ENCODE measurements at places on chromosomes 2 and 18.

GRCh38 chr18:65753520-65753919 lies 2.7 kb downstream of the CDH7 start:
- peak; percentile 43 for DNase-seq

GRCh38 chr2:190881084-190881597 lies 520 bp downstream of the GLS start:
- no peak for DNase-seq

- DNase-seq: peak; percentile 49
These were observed 483.1 kb upstream of the CHST9 start for GRCh38 chr18:27668158-27668557.

- DNase-seq: no peak
These were observed 113.8 kb upstream of the SLC1A4 start for GRCh38 chr2:64875368-64875767.

- no peak for DNase-seq
These were observed 46.2 kb downstream of the HPCAL1 start for GRCh38 chr2:10348891-10349290.

DNA sequence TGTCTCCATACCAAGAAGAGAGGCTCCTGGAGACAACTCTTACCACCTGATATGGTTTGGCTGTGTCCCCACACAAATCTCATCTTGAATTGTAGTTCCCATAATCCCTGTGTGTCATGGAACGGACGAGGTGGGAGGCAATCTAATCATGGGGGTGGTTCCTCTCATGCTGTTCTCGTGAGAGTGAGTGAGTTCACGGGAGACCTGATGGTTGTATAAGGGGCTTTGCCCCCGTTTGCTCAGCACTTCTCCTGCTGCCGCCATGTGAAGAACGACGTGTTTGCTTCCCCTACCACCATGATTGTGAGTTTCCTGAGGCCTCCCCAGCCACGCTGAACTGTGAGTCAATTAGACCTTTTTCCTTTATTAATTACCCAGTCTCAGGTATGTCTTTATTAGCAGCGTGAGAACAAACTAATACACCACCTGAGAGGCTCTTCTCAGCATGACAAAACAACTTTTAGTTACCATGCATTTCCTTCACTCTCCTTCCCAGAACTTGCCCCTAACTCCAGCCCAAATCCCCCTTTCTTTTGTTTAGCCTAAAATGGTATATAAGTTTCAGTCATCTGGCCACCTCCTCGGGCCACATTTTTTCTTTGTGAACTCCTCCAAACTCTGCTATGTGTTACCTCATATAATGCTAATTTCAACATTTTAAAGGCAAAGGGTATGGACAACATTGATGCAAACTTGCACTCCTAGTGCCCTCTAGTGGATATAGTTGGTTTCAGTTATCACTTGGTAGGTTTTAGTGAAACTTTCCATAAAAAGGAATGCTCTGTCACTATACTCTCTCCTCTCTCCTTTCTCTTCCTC lies 58.6 kb upstream of the SLC25A52 start:
- peak; percentile 53 for DNase-seq

- peak; percentile 23 for DNase-seq
These were observed 79.7 kb upstream of the TRIB2 start for GRCh38 chr2:12636837-12637581.

GRCh38 chr2:197847651-197848401 lies 43.4 kb downstream of the PLCL1 start:
- DNase-seq: no peak

GRCh38 chr18:48915626-48916425 lies 34.9 kb downstream of the SMAD7 start:
- DNase-seq: no peak

- no peak for DNase-seq
These were observed 1.9 kb downstream of the PSMA8 start for GRCh38 chr18:26135548-26135947.

GRCh38 chr2:240626531-240627300 lies 1.4 kb downstream of the GPR35 start:
- no peak for DNase-seq

GRCh38 chr2:3706892-3707291 lies 3.5 kb downstream of the DCDC2C start:
- DNase-seq: no peak

DNA sequence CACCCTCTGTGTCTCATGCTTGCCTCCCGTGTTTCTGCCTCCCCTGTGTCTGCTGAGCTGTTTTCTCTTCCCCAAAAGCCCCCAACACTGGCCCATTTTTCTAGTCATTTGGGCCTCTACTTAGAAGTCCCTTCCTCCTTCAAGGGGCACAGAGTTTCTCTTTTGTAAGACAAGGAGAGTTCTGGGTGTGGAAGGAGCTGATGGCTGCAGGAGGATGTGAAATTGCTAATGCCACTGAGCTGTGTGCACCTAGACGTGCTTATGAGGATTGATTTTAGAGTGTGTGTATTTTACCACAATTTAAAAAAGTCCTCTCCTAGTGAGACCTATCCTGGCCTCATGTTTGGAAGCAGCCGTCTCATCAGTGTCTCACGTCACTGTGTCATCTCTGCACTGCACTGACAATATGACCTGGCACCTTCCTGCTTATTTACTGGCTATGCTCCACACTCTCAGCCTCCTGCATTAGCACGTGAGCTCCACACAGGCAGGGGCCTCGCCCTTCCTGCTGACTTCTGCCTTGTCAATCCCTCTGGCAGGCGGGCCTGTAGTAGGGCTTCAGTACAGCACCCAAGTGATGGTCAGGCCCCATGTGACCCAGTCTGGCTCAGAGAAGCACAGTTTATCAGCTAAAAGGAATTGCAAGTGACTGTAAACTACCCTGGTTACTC lies 8.0 kb upstream of the MBP start:
- DNase-seq: no peak

GRCh38 chr2:202221873-202222272 lies 16.5 kb downstream of the SUMO1 start:
- DNase-seq: peak; percentile 24

DNA sequence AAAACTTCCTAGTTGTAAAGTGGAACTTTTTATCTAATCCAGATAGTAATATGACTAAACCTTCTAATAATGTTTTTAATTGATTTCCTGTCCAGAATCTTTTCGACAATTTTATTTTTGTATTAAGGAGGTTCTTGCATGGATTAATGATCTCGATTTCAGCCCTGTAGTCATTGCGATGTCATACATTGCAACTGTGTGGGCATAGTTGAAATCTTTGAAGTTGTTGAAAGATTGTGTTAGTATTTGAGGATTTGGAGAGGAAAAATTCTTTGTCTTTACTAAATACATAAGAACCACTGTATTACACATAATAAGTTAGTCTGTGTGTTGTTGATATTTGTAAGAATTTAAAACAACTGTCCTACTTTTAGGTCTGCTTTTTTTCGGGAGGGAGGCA lies 31.1 kb downstream of the ACSL3 start:
- DNase-seq: peak; percentile 37

DNA sequence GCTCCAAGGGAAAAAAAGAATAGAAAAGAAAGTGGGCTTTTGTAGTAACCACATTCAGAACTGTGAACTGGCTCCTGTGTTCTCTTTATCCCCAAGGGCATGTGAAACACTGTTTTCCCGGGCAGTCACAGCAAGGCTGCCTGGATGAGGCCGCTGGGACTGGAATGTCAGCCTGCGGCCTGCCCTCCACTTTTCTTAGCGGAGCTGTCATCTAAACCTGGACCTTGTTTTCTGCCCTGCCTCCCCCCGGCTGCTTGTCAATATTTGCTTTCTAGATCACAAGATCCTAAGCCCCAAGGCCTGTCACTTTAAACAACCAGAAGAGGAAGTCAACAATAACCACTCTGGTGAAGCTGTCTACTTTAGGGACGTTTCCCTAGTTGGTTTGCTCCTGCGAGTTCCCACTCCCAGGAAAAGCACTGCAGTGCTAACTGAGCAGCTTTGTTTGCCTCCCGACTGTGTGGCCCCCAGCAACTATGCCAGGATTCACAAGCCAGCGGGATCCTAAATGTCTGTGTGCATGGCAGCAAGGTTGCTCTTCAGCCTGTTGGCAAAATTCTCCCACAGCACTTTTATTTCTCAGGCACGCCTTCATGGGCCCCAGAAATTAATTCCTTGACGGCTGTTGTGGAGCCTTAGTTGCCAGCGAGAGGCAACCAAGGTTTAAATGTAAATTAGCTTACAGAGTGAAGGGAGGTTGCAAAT lies 30.6 kb downstream of the SOWAHC start:
- no peak for DNase-seq

DNA sequence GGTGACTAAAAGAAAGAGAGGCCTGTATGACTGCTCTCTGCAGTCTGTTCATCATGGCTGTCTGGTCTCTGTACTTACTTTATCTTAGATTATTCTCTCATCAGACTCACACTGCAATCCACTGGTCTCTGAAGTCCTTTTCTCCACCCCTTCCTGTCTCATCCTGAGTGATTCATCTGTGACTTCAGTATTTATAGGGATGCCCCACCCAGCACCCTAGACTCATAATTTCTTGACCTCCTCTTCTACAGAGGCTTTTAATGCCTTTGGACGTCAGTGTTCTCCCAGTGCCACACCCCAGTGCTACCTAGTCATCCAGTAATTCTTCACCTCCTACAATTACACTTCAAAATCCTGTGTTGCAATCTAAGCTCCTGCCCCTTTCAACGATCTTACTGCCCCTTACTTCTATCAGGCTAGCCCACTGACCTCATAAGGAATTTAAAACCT lies 14.9 kb upstream of the ITPRID2 start:
- peak; percentile 60 for DNase-seq

DNA sequence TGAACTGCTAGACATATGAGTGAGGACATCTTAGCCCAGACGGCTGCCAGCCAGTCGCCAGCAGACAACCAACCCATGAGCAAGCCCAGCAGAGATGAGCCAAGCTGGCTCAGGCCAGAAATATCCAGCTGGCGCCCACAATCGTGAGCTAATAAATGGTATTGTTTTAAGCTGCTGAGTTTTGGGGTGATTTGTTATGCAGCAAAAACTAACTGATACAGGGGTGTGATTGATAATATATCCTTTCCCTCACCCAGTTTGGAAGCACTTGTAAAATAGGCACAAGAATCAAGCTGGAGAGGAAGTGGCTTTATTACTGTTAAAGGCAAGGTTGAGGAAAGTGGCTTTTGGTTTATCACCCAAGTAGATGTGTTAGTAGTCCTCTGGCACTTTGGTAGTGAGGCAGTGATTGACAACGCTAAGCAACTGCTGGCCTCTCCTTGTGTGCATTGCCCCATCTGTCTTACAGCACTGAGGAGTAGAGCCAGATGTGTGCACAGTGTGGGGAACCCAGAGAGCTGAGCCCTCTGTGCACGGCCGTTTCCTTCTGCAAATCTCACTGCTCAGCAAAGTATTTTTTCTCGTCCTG lies 110.1 kb downstream of the MYO1B start:
- DNase-seq: no peak

DNA sequence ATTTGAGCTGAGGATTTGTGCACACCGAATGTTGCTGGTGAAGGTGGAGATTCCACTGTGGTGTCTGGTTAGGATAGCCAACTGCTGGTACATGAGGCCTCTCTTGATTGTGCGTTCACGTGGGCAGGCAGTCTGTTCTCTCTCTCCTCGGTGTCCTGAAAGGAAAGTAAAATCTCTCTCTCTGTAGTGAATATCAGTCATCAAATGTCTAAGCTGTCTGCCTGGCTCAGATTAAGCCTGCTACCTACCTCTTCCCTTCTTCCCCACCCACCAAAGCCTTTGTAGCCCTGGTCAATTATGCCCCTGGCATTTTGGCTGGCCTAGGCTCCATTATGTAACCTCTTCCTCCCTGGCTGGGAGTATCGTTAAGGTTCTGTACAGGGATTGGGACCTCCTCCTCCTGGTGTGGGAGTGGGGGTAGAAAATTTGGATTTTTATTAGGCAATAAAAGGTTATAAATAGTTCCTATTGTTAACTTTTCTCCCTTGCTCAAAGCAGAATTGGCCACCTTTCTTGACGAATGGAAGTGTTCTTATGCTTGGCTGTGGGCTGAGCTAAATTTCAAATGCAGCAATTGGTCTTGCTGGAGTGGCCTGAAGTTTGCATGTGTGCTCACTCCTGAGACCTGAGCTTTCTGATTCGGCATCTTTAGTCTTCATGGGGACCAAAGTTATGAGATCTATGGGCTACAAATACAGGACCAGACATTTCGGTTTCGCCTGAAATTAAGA lies 148.8 kb downstream of the WDSUB1 start:
- no peak for DNase-seq

- peak; percentile 65 for DNase-seq
These were observed 1060.6 kb upstream of the FANCL start for GRCh38 chr2:59301466-59302402.

GRCh38 chr2:76731157-76731556 lies 791.0 kb downstream of the LRRTM4 start:
- no peak for DNase-seq

DNA sequence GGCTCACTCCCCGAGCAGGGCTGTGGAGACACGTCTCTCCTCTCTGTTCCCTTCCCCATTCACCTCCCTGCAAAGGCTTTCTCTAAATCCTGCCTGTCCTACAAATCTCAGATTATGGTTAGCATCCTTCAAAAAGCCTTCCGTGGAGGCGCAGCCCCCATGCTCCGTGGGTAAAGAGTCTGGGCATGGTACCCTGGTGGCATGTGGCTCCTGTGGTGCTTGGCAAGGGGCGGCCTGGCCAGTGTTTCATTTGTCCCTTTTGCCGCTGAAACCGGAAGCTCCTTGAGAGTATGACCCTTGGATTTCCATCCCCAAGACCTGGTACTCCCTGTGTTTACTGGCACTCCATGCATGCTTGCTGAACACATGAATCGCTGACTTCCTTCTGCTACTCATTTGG lies 839.3 kb upstream of the SALL3 start:
- no peak for DNase-seq

GRCh38 chr2:120738117-120738516 lies 2.4 kb downstream of the GLI2 start:
- DNase-seq: no peak

DNA sequence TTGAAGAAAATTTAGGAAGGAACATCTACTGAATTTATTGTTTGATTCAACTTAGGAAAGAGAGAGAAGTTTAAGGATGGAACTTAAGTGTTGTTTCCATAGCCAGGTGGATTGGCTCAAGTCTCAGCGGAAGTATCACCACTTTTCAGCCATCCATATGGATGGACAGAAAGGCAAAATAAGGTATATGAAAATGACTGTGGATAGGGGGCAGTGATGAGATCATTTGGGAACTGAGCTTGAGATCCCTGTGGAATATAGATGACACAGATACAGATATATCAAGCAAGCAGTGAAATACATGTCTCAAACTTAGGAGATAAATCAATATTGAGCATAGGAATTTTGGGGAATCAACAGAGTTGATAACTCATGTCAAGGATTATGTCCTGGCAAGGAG lies 1462.7 kb upstream of the NXPH2 start:
- DNase-seq: no peak

DNA sequence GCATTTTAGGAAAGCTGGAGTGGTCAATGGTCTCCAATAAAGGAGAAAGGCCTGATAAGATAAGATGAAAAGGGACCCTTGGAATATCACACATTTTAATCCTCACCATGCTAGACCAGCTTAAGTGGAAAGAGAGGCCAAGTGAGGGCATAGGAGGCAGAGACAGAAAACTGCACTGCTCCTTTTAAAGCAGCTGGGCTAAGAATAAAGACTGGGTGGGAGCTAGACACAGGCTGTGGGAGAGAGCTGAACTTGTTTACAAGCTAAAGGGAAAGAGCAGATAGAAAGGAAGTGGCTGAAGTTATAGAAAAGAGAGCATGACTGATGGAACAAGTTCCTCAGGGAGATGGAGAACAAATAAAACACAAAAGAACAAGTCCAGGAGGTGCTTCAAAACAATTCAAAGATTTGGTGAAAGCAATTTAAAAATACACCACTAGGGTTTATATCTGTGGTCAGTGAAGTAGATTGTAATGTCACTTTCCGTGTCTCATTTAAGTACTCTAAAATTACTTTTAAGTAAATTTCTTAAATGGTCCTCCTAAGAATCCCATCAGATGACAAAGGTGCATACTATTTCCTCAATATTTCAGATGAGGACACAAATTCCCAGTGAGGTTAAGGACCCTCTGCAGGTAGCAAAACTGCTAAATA lies 7.5 kb downstream of the COL5A2 start:
- peak; percentile 16 for DNase-seq

- DNase-seq: no peak
These were observed 208.5 kb downstream of the GRB14 start for GRCh38 chr2:164412831-164413230.

Data from astrocyte of the spinal cord (primary cell).